ENCODE measurements at places on chromosomes 13 and 19. TPM values are rescaled to one million over a fixed set of nuclear protein-coding genes. Genes with fewer than 3 reads are reported as not detected.
A peak's percentile ranks its signal among the peaks of the same experiment; 100 is the strongest.

- peak; percentile 15 for DNase-seq
These were observed 9.5 kb upstream of the URAD start for GRCh38 chr13:27997904-27998522.

DNA sequence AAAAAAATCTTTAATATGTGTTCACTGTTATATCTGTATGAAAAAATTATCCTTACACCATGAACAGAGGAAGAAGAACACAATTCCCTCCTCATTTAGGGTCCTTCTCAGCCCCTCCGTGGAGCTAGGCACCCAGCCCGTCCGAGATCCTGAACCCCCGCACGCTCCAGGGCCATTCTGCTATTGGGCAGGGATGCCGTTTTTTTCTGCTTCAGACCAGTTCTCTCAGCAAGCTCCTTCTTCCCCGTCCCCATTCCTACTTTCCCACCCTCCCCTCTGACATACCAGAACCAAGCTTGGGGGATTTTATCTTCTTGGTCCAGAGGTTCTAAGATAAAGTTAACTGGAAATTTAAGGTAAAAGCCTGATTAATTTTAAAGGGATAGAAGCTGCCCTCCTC, 36.2 kb downstream of the ATP12A start:
- DNase-seq, result no peak

CARM1 gene
- total RNA-seq, result 17.2 TPM

DNA sequence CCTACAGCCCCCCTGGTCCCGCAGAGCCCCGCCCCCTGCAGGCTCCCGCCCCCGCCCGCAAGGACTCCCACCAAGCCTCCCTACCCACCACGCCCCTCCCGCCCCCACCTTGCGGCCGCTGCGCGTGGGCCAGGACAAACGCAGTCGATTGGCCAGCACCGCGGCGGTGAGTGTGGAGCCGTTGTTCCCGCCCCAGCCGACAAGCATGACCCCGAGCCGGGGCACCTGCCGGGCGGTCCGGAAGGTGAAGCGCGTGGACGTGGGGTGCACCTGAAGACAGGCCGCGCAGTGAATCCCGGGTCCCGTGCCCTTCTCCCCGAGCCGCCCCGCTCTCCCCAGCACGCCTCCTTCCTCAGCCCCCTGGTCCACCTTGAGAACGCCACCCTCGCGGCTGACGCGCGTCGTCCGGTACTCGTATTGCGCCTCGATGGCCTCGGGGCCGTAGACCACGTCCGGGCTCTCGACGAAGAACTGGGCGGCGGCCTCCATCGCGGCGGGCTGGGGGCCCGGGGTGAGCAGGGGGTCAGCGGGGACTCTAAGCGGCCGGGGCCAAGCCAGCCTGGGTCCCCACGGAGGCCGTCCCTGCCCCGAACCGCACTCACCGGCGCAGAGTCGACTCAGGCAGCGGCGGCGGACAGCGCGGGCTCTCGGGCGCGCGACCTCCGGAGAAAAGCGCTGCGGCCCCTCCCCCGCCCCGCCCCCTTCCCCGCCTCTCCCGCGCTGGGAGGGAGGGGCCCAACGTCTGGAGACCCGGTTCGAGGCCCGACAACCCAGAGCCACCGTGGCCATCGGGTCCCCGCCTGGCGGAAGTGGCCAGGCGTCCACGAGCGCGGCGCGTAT, at the start of gene ISYNA1:
ISYNA1 (minus strand) TSS at position 643 of the 840 bp plus-strand sequence; CDS start at position 489, 154 bp downstream.
- DNase-seq, result peak; percentile 58

RXFP2 gene
- not detected for total RNA-seq

CEACAM21 gene
- not detected for total RNA-seq

DNA sequence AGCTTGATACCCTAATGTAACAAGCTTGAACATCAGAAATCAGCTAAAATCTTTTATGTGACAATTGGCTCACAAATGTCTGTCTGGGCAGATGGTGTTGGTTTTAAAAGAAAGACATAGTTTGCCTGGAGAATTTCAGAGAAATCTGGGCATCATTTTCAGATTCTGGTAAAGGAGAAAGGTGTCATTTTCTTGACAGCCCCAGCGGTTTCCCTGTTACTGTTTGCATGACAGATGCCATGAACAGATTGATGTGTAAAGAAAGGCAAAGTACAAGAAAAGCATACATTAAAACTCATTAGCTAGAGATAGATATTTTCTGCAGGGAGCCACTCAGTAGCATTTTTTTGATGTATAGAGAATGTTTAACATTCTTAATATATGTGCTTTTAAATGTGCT, 987.9 kb downstream of the OLFM4 start:
- no peak for DNase-seq

DNA sequence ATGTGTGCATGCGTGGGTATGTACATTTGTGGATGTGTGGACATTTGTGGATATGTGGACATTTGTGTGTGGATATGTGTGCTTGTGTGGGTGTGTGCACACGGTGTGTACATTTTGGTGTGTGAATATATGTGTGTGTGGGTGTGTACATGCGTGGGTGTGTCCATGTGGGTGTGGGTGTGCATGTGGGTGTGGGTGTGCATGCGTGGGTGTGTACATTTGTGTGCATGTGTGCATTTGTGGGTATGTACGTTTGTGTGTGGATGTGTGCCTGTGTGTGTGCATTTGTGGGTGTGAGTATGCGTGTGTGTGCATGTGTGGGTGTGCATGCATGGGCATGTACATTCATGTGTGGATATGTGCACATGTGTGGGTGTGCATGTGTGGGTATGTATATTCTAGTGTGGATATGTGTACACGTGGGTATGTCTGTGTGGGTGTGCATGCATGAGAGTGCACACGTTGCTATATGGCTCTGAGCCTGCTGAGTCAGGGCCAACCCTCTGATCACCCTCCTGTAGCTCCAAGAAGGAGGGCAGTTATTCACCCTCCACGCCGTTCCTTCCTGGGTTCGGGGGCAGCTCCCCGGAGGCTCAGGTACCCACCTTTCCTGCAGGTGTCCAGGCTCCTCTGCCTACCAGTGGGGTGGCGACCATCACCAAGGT, 20.3 kb downstream of the COMP start:
- DNase-seq, result no peak

DNA sequence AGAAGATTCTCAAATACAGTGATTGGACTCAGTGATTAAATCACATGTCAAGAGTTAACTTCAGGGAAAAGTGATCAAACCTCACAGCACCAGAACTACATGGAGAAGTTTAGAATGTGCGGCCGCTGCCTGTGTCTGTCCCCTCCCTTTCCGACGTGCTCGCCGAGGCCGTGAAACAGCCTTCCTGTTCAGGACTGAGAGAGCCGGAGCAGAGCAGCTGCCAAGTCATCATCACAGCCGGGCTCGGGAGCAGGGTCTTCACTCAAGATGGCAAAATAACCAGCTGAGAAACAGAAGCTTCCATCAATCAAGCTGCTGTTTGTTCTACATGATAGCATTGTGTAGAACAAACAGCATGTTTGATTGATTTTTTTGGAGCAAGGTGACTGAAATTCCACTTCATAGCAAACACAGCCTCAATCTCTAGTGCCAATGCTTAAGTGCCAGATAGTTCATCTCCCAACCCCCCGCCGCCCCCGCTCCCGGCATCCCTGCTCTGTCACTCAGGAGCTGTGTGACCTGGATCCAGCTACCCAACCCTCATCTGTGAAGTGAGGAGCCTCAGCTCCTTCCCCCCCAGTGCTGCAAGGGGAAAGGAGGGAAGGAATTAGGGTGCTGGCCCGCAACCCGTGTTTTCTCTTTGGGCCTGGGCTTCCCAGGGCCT, 70.6 kb downstream of the HSPH1 start:
- peak; percentile 22 for DNase-seq

- DNase-seq, result no peak
These were observed 26.9 kb downstream of the POU2F2 start for GRCh38 chr19:42105368-42105767.

GRCh38 chr13:68813180-68813796, 1294.3 kb upstream of the ATXN8OS start:
- DNase-seq, result no peak

- DNase-seq, result peak; percentile 95
These were observed 13.2 kb downstream of the RASA3 start for GRCh38 chr13:114119196-114119595.

- peak; percentile 1 for DNase-seq
These were observed 1077.7 kb upstream of the SLC10A2 start for GRCh38 chr13:104143760-104144416.

DNA sequence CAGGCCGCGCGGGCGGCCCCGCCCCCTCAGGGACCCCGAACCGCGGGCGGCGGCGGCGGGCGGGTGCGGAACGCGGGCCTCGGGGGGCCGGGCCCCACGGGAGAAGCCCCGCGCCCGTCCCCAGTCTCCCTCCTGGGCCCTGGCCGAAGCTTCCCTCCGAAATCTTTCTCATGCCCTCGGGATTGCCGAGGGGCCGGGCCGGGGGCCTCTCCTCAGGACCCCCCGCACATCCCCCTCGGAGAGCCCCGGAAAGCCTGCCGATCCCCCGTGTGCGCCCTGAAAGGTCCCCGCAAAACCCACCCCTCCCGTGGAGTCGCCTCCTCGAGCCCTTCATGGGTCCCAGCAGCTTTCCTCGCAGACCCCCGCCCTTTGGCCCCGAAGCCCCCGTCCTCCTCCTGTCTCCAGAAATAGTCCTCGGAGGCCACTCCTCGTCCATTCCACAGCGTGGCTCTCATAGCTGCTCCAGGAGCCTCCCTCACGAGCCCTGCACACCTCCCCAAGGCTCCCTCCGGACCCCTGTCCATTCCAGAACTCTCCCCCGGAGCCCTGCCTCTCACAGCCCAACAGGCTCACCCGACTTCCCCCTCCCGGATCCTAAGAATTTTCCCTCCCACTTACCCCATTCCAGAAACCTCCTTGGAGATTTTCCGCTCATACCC, 555 bp downstream of the SAMD4B start:
- no peak for DNase-seq

ANGPTL4 gene
- 1.7 TPM for total RNA-seq

DNA sequence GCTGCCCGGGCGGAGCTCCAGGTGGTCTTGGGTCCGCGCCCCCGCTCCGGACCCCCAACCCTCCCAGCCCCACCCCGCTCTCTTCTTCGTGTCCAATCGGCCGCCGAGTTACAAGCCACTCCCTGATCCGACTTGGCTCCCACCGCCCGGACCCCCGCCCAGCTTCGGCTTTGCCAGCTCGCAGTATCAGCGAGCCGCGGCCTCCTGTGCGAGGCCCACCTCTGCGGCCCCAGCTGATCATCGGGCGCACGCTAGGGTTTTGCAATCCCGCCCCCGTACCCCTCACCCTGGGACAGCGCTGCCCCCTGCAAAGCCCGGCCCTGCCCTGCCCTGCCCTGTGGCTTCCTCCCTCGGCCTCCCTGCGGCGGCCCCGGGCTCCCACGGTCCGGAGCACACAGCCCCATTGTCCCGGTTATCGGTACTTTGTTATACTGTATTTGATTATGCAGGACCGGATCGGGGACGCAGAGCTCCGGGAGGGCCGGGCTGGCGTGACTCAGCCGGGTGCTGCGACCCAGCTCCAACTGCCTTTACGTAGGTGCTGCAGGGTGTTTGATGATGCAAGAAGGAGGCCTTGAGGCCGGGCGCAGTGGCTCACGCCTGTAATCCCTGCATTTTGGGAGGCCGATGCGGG, 598 bp upstream of the LPAR2 start:
- peak; percentile 72 for DNase-seq

DNA sequence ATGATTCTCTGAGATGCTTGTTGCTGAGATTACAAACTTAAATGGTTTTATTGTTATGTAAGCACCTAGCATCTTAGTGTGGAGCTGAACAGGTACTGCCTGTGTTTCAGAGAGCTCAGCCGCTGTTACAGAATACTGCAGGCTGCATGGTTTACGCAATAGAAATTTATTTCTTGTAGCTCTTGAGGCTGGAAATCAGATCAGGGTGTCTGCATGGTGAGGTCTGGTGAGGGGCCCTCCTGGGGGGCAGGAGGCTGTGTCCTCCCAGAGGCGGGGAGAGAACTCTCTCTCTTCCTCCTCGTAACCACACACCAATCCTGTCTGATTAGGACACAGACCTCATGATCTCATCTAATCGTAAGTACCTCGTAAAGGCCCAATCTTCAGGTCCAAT, 13.1 kb downstream of the ATP11A start:
- no peak for DNase-seq

- DNase-seq, result no peak
These were observed 22.5 kb downstream of the LDLR start for GRCh38 chr19:11111771-11112144.

ATP4B gene
- not detected for total RNA-seq

GRCh38 chr19:2252797-2253105, 3.5 kb downstream of the JSRP1 start:
- DNase-seq, result no peak

DNA sequence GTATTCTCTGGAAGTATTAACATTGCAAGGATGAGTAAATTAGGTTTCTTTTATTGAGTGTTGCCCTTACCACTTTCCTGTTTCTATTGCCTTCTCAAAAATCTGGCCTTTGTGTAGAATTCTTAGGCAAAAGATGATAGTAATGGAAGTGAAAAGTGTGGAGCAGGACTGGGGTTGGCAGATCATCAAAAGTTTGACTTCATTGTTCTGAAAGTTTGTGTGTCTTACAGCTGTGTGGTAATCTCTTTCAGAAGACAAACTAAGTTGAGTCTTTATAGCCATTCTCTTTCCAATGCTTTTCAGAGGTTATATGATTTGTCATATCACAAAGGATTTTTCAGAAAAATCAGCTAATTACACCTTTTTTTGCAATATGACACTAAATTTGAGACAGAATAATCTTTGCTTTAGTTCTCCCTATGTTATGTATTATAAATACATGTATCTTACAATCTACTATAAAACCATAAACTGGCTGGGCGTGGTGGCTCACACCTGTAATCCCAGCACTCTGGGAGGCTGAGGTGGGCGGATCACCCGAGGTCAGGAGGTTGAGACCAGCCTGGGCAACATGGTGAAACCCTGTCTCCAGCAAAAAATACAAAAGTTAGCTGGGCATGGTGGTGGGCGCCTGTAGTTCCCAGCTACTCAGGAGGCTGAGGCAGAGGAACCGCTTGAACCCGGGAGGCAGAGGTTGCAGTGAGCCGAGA, 8.7 kb upstream of the KCNRG start:
- DNase-seq, result peak; percentile 28

COL5A3 gene
- 0.77 TPM for total RNA-seq

- DNase-seq, result peak; percentile 39
These were observed 319.7 kb downstream of the KCNRG start for GRCh38 chr13:50334944-50335343.

ZIK1 gene
- 7.2 TPM for total RNA-seq
